ENCODE measurements at places on chromosomes 7 and 10.
A peak's percentile ranks its signal among the peaks of the same experiment; 100 is the strongest.

- DNase-seq, result peak; percentile 69
These were observed 16.9 kb upstream of the STMP1 start for GRCh38 chr7:135645296-135645904.

GRCh38 chr10:74825371-74826141 lies 844 bp upstream of the KAT6B start:
- DNase-seq, result peak; percentile 55

GRCh38 chr10:123622381-123622780 lies 43.8 kb upstream of the GPR26 start:
- peak; percentile 45 for DNase-seq

DNA sequence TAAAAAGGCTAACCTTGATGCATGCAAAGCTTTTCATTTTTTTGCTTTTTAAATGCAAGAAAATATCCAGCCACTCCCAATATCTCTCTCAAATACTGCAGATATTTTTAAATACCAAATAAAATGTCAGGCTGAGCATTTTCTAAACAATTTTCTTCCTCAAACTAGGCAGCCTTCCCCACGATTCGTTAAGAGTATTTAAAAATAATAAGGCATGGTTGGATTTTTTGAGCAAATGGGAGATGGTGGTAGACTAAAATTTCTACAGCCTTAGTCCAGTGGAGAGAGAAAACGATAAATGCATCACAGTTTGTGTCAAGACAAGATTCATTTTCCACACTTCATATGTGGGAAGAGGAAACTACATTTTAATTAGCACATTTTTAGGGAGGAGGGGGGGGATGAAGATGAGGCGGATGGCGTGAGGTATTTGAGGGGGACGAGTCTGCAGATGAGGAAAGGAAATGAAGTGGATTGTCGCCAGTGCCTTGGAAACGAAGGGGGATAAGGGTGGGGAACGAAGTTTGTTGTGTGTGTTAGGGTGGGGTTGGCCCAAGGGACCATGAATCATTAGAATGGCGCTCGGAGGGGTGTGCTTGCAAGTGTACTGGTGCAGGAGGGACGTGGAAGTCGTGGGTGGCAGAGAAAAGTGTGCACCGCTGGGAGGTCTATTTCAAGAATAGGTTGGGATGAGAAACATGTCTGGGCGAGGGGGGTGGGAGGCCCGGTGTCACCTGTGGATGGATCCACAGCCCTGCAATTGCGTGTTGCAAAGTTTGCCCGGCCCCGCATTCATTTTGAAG lies 1.2 kb upstream of the ADD3 start:
- peak; percentile 79 for DNase-seq

DNA sequence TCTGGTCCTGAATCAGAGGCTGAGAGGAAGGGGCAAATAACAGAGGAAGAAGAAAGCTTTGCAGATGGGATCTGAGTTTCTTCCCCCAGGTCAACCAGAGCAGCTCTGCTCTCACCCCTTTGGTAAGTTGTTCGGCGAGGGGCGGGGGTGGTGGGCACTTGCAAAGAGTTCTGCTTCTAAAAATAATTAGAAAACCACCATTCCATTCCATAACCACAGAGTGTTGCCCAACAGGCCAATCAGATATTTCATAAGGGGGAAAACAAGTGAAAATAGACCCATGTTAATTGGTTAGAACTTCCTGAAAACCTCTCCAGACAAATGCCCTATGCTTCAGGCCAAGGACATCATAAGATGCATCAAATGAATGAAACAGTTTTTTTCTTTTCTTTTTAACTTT lies 43.6 kb upstream of the R3HCC1L start:
- DNase-seq, result no peak

GRCh38 chr7:91569728-91570457 lies 305.7 kb downstream of the FZD1 start:
- DNase-seq, result no peak

- no peak for DNase-seq
These were observed 161.7 kb upstream of the HPS1 start for GRCh38 chr10:98608411-98608810.

GRCh38 chr10:104277785-104278184 lies 8.8 kb downstream of the GSTO2 start:
- DNase-seq, result no peak

- DNase-seq, result no peak
These were observed 62.3 kb downstream of the EGFR start for GRCh38 chr7:55081068-55081467.

DNA sequence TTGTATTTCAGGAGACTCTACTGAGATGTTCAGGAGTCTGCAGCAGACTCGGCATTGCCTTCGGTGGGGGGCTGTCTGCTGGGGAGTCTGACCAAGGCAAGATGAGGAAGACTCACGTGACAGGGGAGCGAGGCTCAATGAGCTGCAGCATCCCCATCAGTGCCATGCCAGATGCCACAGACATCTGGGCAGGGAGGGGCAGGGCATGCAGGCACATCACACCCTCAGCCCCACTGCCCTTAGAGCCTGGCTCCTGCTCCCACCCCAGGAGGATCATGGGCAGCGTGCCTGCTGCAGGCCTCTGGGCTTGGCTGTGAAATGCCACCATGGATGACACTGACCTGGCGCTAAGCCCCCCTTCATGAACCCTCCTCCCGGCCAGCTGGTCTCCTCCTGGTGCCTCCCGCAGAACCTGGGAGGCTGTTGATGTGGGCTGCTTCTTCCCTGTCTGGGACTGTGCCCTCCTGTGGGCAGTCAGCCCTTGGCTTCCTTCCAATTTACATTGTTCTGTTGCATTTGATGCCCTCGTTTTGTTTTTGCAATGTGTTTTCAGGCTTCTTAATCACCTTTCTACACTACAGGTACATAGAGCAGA lies 235.0 kb downstream of the PAXIP1 start:
- no peak for DNase-seq

- DNase-seq, result peak; percentile 75
These were observed 14.4 kb upstream of the RBM20 start for GRCh38 chr10:110629680-110630191.

DNA sequence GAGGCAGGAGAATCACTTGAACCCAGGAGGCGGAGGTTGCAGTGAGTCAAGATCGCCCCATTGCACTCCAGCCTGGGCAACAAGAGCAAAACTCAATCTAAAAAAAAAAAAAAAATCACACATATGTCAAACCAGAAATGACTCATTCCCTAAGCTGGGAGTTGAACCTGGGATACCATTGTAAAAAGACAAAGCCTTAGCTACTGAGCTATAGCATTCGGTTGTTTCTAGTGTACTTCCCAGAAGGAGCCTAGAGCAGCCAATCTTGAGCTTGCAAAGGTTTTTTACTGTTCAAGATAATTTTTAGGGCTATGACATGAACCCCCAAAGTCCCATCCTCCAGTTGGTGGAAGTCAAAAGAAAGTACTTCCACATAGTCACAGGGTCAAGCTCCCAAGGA lies 87.9 kb downstream of the ZNF467 start:
- peak; percentile 31 for DNase-seq

DNA sequence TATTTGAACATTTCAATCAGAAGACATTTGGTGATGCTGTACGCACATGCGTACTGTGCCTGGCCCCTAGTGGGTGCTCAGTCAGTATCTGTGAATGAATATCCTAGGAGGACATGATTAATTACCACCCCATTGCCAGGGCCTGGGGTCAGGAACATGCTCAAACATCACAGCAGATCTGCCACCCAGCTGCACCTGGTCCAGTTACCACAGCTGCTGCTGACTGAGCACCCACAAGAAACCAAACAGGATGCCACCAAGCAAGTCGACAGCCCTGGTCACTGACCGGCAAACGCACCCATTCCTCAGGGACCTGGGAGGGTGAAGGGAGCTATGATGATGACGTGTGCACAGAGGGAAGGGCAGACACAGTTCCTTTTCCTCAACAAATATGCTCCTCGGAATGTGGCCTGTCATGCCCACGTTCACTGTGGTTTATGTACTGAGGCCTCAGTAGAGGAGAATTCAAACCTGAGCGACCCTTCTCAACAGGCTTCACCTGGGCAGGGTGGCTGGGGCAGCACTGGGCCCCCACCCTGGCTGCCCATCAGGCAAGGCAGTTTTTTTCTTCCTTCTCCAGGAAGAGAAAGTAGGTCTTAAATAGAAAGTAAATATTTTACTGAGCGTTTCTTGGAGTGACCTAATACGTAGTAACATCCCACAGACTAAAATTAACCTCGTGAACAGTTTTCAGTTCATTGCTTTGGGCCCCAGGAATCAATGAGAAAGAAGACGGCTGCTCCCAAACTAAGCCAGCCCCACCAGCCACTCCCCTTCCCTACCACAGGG lies 13.4 kb downstream of the CTBP2 start:
- DNase-seq, result peak; percentile 80

DNA sequence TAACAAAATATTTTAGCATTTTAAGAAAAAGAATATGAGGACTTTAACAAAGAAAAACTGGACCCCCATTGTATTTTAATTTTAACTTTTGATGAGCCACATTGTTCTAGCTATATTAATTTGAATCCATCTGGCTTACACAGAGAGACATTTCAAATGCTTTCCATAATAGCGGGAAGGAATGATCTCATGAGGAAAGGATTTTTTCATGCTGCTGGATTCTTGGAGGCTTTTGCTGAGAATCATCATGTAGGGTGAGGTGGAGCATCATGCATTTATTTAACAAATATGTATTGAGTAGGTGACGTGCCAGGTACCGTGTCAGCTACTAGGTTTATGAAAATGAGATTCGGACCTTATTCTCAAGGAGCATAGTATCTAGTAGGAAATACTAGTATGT lies 1006.3 kb downstream of the SORCS1 start:
- DNase-seq, result no peak

DNA sequence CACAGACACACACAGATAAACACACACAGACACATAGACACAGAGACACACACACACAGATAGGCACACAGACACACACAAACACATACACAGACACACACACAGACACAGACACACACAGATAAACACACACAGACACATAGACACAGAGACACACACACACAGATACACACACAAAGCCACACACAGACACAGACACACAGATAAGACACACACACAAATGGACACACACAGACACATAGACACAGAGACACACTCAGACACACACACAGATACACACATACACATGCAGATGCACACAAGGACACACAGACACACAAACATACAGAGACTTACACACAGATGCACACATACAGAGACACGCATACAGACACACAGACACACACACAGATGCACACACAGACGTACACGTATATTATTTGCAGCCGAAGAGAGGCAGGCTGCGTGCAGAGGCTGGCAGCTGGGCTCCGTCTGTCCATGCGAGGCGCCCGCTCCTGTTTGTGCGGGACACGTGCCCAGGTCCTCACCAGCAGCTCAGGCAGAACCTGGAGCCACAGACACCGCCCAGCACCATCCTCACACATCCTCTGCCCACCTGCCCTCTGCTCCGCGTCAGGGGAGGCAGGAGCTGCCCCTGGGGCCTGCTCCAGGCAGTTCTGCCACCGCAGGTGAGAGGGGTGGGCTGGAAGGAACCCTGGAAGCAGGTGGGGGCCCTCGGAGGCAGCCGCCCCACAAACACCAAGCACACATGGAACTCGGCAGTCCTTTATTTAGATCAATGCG lies 1.2 kb downstream of the CALML5 start:
- no peak for DNase-seq

- no peak for DNase-seq
These were observed 48.6 kb downstream of the DGKI start for GRCh38 chr7:137798073-137798763.

All from ELR (cell line).